Activated naive CD4-positive, alpha-beta T cell treated with anti-CD3 and anti-CD28 coated beads for 36 hours (primary cell): ENCODE measurements at places on chromosomes 7 and 10.

DNA sequence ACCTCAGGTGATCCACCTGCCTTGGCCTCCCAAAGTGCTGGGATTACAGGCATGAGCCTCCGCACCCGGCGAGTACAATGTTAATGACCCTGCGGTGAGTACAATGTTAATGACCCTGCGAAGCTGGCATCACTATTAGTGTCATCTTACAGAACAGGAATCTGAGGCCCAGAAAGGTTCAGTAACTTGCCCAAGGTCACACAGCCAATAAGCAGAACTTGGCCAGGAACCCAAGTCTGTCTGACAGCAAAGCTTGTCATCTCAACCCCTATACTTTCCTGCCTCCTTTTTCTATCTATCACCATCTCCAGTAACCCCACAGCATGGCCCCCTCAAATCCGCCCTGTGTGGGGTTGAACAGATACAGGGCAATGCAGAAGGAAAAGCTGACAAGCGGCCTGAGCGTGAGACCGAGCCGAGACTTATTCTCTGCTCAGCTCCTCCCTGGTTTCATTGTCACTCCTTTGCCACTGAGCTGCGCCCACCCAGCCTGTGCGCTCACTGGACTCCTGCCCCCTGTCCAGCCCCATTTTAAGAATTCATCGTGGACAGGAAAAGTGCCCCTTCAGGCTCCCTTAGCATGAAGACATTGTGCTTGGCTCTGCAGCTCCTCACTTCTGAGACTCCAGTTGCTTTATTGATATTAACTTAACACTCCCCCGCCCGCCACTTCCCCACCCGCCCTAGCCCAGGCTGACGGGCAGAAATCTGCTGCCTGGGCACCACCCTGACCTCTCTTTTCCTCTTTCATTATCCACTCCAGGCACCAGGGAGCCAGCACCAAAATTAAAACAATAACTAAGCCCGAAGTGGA, 58.1 kb upstream of the LBX1 start:
- no peak for DNase-seq

- DNase-seq: no peak
Measured at GRCh38 chr7:128036226-128036940, 5.1 kb upstream of the LRRC4 start.

- no peak for DNase-seq
Measured at GRCh38 chr10:48671914-48672595, 12.6 kb upstream of the WDFY4 start.

GRCh38 chr10:84226616-84227015, 1.3 kb upstream of the LRIT2 start:
- no peak for DNase-seq

DNA sequence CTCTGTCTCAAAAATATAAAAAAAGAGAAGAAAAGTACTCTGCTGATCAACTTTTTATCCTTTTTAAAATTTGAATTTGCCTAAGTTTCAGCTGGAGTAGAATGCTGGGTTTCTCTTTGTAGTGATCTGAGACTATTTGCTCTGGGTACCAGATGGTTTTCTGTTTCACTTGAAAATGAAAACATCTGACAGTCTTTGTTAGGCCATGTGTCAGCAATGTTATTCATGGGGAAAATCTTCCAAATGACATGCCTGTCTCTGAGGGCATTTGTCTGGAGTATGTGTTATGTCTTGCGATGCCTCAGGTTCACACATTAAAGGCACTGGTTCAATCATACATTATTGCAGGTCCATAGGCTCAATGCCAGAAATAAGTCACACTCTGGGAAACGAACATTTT, 175.3 kb upstream of the TMEM229A start:
- DNase-seq: no peak

GRCh38 chr7:84548366-84549365, 354.1 kb upstream of the SEMA3A start:
- no peak for DNase-seq

GRCh38 chr10:49241385-49241784, 53.2 kb upstream of the TMEM273 start:
- no peak for DNase-seq

GRCh38 chr7:67487316-67487715, 490.7 kb downstream of the TYW1 start:
- DNase-seq: no peak

DNA sequence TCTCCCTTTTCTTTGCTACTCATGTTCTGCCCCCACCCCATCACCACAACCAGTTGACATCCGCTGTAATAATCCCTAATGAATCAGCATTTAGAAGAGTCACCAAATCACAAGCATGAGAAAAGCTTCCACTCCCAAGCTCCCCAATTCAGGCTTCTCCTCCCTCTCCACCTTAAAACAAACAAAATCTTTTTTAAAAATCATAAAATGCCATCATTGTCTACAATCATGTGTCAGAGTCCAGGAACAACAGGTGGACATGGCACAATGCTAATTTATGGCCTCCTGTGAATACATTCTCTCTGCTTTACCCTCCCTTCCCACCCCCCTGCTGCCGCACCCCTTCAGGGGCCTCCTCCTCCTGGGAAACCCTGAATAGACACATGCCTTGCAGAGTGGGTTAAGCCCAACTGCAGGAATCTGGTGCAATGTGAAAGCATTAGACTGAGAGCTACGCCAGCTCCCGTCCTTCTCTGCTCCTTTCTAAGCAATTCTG, 3.7 kb downstream of the LRRC4 start:
- DNase-seq: no peak

DNA sequence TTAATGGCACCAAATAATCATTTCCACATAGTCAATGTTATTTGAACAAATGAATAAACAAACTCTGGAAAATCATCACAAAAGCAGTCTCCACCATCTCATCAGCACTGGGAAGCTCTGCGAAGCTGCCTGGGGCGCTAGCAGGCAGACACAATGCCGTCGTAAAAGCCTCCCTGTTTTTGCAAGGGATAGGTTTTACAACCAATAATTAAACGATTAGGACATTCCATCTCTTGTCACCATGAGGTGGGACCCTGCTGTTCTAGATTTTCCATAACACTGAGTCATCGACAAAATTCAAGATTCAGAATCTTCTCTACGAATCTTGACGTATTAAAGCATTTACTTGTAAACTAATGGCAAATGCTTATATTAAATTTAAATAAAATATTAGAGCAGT, 172.8 kb upstream of the AKR1E2 start:
- DNase-seq: no peak

GRCh38 chr7:15007507-15007906, 105.0 kb upstream of the DGKB start:
- no peak for DNase-seq

DNA sequence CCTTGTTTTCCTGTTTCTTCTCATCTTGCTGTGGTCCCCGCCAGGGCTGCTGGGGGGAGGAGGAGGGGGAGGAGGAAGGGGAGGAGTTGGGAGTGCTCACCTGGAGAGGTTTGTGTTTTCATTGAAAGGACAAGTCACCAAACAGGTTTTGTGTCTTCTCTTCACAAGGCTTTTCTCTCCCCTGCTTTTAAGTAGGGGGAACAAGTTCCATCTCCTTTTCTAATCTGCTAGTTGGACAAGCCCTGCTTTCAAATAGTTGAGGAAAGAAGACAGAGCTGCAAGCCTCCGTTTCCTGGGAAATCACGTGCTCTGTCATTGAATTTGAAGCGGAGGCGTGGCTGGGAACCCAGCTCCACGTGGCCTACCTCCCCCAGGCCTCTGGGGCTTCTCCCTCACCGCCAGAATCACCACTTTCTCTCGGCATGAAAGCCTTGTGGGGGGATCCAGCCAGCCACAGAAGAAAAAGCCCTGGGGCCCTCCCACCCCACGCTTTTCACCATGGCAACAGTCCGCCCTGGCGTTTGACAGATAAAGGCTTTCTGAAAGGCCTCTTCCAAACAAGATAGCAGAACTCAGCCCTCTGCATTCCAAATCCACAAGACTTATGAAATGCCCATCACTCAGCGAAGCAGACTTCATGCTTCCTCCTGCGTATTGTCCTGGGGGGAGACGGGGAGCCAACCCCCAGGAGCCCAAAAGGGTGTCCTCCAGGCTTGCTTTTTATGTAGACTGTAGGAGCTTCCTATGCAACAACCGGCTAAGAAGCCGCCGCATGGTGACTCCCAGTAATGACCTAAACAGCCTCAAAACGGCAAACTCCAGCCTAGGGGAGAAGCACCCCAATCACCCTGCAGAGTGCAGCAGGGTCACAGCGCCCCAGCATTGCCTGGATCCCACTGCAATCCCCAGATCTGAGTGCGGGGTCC, 51.7 kb downstream of the PROSER2 start:
- DNase-seq: peak; percentile 62

- no peak for DNase-seq
Measured at GRCh38 chr7:119900996-119901672, 371.8 kb upstream of the KCND2 start.

DNA sequence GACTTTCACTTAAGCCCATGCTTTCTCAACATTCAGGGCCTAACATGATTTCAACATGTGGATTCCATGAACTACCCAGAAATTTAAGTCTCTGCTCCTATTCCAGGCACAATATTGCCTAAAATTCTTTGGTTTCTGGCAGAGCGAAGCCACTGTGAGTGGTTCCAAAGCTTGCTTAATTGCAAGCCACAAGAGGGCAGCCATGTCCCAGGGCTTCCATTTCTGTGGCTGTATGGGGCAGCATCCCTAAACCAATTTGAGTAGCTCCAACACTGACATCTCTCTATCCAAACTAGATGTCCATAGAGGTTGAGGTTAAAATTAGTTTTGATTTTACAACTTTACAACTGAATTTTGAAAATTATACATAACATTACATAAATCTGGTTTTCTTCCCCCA, 56.3 kb upstream of the MDFIC start:
- DNase-seq: peak; percentile 80

DNA sequence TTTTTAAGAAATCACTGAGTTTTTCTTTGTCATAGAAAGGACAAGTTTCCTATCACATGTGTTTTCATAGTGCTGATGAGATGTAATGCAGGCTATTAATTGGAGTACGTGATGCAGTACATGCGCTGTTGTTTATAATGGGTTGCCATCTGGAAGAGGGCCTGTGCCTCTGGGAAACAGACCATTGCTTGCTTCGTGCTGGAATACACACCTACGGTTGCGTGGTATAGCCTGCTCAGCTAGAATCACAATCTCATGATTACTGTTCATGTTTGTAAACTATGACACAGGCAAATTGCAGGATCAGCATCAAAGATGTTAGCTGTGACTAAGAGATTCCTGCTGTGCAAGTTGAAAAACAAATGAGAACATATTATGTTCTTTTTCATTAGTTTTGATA, 107.2 kb upstream of the STEAP1B start:
- no peak for DNase-seq

DNA sequence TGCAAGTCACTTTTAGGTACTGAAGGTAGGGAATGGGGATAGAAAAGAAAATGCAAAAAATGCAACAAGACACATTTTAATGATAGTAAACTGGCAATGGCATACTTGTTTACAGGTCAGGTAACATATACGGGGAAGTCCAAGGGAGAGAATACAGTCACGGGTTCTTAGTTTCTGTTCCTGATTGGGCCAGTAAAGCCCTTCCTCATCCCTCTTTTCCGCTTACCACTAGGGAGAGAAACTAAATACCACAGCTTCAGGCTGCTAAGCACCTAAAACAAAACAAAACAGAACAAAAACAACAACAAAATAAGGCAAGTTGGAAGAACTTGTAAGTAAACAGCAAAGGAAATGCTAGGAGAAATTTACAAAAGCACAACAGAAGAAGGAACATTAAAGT, 65.2 kb upstream of the OGDHL start:
- no peak for DNase-seq

DNA sequence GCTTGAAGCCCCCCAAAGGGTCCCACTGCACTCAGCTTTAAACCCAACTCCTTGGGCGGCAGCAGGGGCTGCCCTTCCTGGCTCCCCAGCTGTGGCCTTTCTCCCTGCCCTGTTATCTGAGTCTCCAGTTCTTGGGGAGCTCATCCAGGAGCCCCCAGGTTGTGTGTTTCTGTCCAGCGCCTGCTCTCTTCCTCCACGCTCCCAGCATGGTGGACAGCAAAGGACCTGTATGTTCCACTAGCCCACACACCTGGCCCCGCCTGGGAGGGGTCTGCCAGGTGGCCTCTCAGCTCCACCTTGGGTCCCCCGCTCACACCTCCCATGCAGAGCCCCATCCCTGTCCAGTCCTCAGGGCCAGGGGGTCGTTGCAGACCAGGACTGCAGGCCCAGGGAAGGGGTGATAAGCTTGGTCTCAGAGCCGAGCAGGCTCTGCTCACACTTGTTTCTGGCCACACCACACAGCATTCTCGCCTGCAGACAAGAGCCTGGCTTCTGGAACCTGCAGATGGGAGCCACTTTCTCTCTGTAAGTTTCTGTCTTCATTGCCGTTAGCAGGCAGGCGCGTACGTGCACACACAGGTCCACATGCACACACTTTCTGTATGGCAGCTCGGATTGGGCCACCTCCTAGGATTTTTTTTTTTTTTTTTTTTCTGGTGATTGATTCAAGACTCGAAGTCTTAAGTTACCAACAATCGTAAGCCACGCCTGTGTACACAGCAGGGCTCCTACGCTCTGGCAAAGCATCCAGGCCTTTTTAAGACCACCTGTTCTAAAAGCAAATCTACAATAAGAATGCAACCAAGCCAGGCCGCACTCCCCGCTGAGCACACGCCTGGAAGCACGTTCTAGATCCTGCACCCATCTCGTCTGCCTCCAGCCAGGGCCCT, 104.6 kb downstream of the CYTH3 start:
- no peak for DNase-seq

- no peak for DNase-seq
Measured at GRCh38 chr7:32879460-32879859, 12.1 kb downstream of the KBTBD2 start.

DNA sequence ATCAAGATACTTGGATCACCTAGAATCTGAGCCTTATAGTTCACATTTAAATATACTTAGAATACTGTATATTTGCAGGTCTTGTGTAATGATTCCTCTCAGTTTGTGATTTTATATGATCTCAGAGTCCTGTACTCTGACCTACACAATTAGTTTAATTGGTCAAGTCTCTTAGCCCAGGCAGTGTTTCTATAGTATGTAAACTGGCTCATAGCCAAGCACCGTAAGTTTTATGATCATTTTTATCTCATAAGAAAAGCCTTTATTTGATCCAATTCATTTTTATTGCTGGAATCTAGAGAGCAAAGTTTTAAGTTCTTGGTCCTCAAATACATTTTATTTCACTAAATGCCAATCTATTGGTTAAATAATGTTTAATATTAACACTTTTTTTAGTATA, 242.2 kb downstream of the MALRD1 start:
- DNase-seq: no peak

DNA sequence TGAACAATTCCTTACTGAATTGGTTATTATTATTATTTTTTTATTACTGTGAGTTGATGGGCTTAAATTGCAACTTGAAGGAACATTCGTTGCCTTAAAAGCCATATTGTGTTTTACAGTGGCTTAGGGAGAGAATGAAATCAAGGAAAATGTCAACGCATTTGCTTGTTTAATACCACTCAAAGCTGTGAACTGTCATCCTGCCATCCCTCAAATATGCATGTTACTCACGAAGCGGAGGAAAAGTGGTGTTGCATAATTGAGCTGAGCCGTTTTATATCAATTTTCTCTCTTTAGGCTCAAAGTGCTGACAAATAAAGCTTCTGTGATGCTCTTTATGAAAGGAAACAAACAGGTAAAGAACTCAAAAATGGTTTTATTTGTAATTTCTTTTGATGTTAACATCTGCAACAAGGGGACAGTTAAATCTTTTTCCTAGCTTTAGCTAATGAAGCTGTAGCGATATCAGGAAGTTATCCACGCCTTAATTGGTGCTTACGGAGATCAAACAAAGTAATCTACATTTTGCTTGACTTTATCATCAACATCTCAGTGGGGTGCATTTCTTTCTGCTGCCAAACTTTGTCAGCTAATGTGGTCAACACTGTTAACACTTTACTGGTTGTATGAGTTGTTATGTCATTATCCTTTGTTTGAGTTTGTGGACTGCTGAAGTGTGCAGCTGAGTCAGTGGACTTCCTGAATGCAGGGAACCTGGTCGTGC, 33.1 kb downstream of the GLRX3 start:
- no peak for DNase-seq

- no peak for DNase-seq
Measured at GRCh38 chr10:5356302-5356763, 8.4 kb upstream of the UCN3 start.
